ENCODE measurements at places on chromosomes 12 and 14.

GRCh38 chr12:24113701-24114100 is 164.2 kb upstream of the SOX5 start:
- DNase-seq, result no peak

- DNase-seq, result no peak
These were observed 152.3 kb downstream of the SLC6A15 start for GRCh38 chr12:84760091-84760865.

DNA sequence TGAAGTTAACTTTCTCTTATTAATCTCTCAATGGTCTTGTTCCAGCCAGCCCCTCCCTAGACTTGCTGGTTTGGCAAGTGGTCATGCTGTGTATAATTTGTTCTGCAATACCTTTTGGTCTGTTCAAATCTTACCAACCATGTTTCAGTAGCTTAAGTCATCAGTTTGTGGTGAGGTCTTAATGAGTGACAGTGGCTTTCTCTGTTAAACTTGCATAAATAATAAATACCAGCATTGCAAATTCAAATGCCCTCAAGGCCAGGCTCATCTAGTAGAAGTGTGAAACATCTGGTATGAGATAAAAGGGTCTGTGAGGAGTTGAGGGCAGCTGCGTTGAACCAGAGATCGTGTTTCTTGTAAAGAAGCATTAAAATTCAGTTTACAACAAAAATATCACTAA is 319.5 kb downstream of the TMEM117 start:
- no peak for DNase-seq

DNA sequence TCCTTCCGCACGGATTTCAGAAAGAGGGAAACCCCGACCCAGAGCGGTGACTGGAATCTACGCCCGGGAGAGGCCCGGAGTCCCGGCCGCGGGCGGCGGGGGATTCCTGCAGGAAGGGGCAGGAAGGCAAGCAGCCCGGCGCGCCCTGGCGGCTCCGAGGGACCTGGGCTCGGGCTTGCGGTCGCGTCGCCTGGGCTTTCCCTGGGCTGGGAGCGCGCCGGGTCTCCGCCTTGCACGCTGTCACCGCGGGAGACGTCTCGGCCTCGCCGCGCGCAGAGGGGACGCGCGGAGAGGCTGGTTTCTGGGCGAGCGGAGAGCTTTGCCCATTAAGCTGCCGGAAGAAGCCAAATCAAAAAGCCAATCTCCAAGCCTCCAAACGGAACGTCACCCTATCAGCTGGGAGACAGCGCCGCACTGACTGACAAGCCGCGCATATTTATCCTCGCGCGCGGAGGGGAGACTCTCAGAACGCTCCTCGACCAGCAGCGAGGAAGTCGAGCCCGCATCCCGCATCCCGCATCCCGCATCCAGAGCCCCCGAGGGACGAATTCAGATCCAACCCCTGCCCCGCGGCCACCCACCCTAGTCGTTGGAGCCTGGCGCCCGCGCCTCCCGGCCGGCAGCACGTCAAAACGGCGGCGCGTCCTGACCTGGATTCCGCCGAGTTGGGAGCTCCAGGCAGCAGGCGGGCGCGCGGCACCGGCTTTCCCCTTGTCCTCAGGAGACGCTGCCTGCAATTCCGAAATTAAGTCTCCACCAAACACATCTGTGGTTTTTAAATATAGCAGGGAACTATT is at the start of gene SLC8A3:
Gene SLC8A3, minus strand, starts transcription at position 293 of the 797 bp plus-strand sequence. CDS start 20,529 bp downstream, outside the sequence.
- peak; percentile 61 for DNase-seq

- no peak for DNase-seq
These were observed 22.6 kb upstream of the SFSWAP start for GRCh38 chr12:131688131-131688844.

GRCh38 chr12:4445156-4446101 is at the start of gene FGF6:
Gene FGF6 (minus strand): TSS chr12:4445815. CDS start chr12:4445570, 245 bp downstream.
- DNase-seq, result no peak

DNA sequence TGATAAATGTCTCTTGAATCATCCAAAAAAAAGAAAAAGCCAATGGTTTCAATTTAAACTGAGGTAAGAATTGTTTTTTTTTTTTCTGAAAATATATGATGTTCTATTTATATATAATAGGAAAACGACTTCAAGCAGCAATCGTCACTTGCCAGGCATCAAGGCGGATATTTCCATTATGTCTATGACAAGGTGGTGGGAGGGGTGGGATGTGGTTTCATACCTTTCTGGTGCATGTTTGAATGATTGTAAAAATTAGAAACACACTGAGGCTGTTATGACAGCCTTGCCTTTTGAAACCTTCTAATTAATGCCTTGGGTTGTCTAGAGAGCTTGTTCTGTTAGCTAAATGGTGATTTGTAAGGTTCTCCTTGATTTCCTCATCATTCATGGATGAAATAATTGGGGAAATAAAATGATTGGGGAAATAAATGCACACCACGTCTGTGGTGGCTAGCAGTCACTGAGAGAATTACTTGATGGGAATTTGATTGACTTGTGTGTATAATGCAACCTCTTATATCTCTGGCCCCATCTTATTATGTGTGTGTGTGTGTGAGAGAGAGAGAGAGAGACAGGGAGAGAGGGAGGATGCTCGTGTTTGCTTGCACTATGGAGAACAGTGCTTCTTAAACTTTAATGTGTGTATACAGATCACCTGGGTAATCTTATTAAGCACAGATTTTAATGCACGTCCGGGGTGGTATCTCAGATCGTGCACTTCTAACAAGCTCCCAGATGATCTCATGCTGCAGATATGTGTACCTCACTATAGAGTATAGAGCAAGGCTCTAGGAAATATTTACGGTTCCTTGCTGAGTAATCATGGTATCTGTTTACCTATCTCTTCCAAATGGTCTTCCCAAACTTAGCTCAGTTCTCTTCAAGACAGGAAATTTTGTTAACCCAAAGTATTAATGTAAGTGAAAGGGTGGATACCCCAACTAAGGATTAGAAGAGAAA is 502.6 kb downstream of the DIO2 start:
- no peak for DNase-seq

DNA sequence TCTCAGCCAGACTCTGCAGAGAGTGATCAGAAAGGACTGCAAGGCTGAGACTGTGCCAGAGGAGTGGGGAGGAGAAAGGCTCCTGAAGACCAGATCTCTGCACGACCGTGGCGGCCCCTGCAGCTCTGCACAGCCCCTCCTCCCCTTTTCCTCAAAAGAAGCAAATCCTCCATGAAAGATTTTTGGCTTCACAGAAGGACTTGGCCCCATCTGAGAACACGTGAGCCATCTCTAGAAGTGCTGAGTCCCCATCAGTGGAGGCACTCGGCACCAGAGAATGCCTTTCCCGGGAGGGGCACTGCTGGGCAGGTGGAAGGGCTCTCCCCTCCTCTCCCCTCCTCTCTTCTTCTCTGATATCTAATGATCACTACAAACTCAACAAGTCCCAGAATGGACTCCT is 6.8 kb downstream of the FIGNL2 start:
- DNase-seq, result no peak

DNA sequence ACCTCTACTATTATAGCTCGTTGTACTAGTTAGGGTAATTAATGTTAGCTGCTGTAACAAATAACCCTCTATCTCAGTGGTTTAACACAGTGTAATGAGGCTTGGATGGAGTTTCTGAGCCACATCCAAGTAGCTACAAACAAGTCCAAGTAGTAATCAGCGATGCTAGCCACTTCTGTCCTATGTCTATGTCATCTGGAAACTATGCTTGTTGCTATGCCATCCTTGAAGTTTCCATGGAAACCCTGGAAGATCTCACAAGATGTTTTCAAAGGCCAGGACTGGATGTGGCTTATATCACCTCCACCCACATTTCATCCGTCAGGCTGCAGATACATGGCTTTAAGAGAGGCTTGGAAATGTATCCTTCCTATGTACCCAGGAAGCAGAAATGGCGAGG is 422.1 kb downstream of the AACS start:
- no peak for DNase-seq

- DNase-seq, result no peak
These were observed 9.3 kb upstream of the SERPINA5 start for GRCh38 chr14:94571950-94572349.

DNA sequence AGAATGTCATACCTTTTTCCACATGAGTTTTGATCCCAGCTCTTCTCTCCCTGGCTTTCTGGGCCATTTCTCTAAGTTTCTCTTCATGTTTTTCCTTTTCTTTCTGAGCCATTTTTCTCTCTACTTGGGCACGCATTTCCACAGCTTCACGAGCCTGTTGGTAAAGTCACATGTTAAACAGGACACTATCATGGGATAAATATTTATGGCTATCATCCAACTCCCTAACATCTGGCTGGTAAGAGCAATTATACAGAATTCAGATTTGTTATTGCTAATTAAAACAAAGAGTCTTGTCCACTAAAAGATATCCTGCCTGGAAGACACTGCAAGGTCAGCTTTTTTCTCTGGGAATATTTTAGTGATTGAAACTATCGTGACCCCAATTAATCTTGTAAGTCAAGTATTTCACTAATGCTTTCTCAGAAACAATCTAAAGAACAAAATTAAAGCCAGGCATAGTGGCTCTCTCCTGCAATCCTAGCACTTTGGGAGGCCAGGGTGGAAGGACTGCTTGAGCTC is 23.1 kb downstream of the SLIRP start:
- no peak for DNase-seq

- DNase-seq, result no peak
These were observed 406.3 kb upstream of the MGAT4C start for GRCh38 chr12:86662464-86662863.

GRCh38 chr12:108268397-108268796 is 70.7 kb downstream of the CMKLR1 start:
- no peak for DNase-seq

DNA sequence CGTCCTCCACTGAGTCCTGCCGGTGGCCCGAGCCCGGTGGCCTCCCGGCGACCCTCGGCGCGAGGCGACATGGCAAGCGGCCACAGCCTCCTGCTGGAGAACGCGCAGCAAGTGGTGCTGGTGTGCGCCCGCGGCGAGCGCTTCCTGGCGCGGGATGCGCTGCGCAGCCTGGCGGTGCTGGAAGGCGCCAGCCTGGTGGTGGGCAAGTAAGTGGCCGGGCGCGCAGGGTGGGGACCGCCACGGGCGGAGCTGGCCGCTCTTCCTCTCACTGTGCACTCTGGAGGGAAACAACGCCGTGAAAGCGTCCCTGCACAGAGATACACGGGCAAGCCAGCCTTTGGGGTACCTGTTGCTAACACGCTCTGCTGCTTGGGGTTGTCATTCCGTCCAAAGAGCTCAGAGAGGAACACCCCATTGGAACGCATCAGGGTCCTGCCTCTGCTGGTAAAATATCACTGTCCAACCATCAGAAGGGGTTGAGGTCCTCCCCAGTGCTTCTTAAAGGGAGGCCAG is at the start of gene AMDHD1:
Gene AMDHD1, plus strand, starts transcription at position 2 of the 513 bp plus-strand sequence. Its CDS starts 68 bp downstream, at position 70.
- DNase-seq, result peak; percentile 19

- DNase-seq, result peak; percentile 38
These were observed at the start of gene FKBP11 for GRCh38 chr12:48925304-48926011. Gene FKBP11 (minus strand): TSS chr12:48925492. CDS start chr12:48925428, 64 bp downstream.

DNA sequence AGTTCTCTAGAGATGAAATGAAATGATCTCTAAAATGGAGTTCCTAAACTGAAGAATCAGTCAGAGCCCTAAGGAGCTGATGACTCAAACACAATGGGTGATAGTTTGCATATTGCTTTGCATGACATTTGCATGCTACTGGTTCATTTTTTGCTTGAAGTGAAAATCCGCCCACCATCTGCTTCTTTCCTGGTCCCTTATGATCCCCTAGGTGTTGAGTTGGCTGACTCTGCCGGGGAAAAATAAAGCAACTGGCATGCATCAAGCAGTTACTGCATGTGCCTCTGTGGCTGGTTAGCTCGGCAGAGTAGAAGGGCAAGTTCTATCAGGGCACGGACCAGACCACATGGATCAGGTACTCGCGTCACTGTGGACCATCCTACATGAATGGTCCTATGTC is 151.1 kb downstream of the PPM1H start:
- no peak for DNase-seq

DNA sequence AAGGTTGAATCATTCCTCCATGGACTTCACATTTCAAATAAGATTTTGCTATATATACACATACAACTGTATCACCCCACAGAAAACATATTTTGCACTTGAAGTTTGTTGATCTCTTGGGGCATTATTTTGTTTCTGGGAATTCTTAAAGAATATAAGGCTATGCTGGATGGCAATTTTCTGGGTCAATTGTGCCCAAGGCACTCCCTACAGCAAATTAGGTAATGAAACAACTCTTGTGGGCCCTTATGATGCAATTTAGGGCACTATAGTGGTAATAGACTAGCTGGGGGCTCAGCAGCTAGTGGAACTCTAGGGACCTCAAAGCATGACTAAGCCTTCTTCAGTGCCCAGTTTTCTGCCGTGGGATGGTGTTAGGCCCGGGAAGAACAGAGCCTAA is 444.4 kb downstream of the NRXN3 start:
- DNase-seq, result no peak

DNA sequence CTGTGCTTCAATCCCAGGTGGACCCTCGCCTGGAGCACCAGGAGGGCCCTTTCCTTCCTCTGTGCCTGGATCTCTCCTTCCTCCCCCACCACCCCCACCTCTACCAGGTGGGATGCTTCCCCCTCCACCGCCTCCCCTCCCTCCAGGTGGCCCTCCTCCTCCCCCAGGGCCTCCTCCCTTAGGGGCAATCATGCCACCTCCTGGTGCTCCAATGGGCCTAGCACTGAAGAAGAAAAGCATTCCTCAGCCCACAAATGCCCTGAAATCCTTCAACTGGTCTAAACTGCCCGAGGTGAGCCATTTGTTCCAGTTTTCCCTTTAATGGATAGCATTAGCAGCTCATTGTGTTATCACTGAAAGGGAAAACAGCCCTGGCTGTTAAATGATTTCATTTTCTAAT is 134.0 kb downstream of the GPR135 start:
- no peak for DNase-seq

GRCh38 chr14:92958373-92959188 is 35.6 kb downstream of the CHGA start:
- DNase-seq, result peak; percentile 54

DNA sequence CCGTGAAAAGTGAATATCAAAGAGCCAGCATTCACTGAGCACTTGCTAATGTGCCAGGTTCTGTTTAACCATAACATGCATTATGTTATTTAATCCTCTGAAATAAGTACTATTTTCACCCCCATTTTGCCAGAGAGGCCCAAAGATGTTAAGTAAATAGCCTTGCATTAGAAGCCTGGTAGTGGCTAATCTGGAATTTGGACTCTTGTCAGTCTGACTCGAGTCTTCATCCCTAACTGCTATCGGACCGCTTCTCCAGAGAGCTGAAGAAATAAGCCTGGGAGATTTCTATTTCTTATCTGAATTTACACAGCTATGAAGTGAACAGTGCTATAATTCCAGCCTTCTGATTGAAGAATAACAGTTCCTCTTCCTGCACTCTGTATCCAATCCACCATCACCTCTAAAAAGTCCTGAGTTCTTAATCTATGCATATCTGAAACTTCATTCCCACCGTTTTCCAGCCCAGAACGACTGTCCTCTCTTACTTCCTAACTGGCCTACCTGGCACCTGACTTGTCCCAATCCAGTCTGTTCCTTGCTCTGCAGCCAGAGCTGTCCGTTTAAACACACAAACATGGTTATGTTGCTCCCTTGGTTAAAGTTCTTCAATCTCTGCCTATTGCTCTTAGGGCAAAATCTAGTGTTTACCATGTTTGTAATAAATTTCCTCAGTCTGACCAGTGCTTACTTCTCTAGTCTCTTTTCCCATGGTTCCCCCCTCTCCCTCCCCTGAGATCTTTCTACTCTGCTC is 2.3 kb downstream of the POLR3B start:
- DNase-seq, result no peak

- no peak for DNase-seq
These were observed 3.2 kb downstream of the PLXNC1 start for GRCh38 chr12:94151582-94151981.

Measured in NCI-H2171 (cell line).